ENCODE measurements at places on chromosomes 6 and 20.

DNA sequence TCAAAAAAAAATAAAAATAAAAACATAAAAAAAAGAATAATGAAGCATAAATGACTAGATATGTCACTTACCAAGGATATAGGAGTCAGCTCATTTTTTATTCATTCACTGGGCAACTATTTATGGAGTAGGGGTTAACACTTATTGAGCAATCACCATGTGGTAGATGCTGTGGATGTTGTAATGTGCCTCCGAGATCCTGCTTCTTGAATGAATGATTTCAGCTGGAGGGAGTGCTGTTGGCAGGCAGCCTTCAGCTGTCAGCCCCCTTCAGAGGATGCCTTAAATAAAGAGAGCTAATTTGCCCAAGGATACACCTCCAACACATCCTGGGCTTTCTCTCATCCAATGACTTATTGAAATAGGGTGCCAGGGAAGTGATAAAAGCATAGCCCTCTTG is 229.5 kb upstream of the DTNBP1 start:
- DNase-seq: no peak

DNA sequence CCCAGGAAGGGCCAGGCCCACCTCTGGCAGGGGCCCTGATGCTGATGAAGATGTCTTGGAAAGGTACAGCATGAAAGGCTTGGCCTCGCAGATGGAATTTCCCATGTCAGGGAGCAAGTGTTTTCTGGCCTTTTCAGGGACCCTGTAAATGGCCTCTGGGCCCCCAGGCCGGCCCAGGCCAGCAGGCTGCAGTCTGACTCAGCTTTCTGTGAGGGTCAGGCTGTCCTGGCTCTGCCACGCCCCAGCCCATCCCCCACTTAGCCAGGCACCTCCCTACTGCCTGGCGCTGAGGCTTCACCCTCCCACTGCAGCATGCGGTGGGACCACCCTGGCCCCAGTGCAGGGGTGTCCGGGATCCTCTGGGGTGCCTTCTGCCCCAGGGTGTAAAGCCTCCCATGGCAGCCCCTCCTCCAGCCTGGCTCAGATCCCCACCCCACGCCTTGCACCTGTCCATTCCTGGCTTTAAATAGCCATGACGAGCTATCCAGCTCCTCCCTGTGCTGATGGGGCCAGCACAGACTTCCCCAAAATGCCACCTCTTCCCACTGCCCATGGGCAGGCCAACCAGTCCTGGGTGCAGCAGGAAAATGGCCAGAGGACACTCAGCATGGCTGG is 35.6 kb upstream of the GATA5 start:
- no peak for DNase-seq

DNA sequence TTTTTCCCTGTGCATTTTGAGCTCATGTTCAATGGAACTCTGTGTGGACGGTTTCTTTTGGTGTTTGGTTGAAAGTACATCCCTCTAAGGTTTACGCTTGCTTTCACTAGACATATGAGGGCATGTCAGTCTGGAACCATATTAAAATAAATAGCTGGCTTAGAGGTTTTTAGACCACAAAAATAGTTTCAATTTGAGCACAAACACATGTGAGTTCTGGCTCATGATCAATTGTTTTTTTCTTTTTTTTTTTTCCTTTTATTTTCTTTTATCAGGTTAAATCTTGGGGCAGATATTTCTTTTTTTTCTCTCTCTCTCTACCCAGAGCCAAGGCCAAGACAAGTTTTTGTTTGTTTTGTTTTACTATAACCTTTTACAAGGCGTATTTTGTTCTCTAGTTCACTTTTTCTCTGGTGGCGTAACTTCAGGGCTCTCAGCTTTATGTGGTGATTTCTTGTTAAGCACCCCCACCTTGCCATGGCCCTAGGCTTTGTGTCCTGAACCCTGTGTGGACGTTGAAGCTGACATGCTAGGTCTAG is 92.9 kb downstream of the SHLD1 start:
- no peak for DNase-seq

- DNase-seq: no peak
Observed at GRCh38 chr20:20847814-20848213, 135.4 kb upstream of the RALGAPA2 start.

GRCh38 chr6:144644776-144645175 is 359.6 kb downstream of the UTRN start:
- DNase-seq: no peak

GRCh38 chr6:4965562-4966389 is 38.1 kb downstream of the RPP40 start:
- DNase-seq: no peak

DNA sequence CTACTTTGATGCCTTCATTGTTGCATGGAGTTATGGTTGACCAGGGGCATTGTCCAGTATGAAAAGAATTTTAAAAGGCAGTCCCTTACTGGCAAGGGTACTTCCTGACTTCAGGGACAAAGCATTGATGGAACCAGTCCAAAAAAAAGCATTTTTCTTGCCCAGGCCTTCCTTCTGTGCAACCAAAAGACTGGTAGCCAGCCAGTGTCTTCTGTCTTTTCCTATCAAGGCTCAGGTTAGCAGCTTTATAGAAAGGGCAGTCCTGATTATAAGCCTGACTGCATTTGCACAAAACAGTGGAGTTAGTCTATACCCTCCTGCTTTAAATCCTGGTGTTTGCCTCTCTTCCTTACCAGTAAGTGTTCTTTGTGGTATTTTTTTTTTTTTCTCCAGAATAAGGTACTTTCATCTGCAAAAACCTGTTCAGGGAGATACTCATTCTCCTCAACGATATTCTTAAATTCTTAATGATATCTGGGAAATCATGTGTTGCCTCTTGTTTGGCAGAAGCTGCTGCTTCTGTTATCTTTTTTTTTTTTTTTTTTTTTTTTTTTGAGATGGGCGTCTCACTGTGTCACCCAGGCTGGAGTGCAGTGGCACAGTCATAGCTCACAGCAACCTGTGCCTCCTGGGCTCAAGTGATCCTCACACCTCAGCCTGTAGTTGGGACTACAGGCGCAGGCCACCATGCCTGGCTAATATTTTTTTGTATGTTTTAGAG is 33.9 kb downstream of the SCAF8 start:
- no peak for DNase-seq

GRCh38 chr20:2338411-2339066 is 42.2 kb upstream of the TGM6 start:
- DNase-seq: no peak

DNA sequence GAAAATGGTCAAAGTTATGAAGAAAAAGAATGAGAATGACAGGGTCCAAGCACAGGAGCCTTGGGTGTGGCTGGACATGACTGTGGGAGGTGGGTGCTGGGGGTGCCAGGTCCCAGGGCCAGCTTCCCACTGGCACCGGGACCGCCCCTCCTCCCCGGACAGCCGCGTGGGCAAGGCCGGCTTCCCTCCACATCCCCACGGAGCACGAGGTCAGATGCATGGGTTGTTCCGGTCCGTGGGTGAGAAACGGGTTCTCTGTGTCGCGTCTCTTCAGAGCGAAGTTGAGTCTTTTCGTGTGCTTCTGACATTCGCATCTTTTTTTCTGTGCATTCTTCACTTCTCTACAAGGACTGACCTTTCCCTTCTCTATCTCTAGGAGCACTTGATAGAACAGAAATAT is 30.1 kb downstream of the KIF25 start:
- DNase-seq: no peak

- no peak for DNase-seq
Observed at GRCh38 chr20:32505723-32506473, 79.2 kb downstream of the NOL4L start.

GRCh38 chr6:105432797-105433196 is 29.9 kb upstream of the PREP start:
- DNase-seq: no peak

All from stimulated activated CD4-positive, alpha-beta T cell treated with anti-CD3 and anti-CD28 coated beads, Interleukin-4, amount 100 ng/mL, for 24 hours (primary cell).